ENCODE measurements at places on chromosomes 7 and 10.

GRCh38 chr10:97633921-97634320 lies 621 bp upstream of the MORN4 start:
- DNase-seq: peak; percentile 25

DNA sequence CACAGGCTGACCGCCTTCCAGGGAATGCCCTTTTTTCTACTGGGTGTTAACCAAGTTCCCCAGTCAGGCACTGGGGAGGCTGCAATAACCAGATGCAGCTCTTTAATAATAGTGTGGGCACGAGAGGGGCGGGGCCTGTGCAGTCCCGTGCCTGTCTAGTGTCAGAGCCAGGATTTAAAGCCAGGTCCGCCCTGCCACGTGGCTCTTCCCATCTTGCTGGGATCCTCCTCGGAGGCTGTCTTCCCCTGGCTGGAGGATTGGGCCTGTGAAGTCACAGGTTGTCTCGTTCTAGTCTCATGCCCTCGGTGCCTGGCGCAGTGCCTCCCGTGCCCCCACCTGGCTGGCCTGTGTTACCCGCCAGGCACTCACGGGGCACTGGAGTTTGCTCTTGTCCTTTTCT lies 25.2 kb downstream of the TMEM120A start:
- DNase-seq: no peak

- no peak for DNase-seq
Measured at GRCh38 chr7:29511851-29512250, 51.8 kb upstream of the PRR15 start.

- DNase-seq: peak; percentile 20
Measured at GRCh38 chr10:30820261-30820991, 190.9 kb upstream of the LYZL2 start.

GRCh38 chr7:77651575-77652162 lies 44.6 kb upstream of the RSBN1L start:
- DNase-seq: peak; percentile 37

DNA sequence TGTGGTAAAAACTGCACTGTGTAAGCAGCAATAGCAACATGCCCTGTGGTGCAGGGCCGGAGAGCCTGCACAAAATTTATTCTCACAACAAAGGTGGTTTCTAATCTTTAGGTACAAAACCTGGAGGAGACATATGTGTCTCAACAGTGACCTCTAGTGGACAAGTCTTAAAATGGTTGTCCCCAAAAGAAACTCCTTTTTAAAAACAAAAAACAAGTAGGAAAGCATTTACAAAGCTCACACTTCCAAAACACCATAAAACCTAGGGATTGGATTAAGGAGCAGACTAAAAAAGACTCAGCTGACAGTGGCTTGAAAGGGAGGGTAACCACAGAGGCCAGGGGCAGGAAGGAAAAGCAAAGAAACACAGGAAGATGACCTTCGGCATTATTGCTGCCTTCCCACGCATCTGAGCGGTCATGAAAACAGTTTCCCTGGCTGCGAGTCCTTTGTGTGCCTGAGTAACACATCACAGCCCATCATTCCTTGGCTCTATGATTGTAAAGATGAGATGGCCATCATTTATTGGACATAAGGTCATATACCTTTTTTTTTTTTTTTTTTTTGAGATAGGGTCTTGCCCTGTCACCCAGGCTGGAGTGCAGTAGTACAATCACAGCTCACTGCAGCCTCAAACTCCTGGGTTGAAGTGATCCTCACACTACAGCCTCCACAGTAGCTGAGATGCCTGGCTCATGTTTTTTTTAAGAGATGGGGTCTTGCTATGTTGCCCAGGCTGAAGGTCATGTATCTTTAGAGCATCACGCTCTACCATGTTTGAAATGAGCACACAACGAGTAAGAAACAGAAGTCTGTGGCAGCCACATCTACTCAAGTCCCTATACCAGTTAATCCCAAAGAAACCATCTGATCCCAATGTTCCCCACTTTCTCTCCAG lies 39.5 kb downstream of the RSU1 start:
- peak; percentile 52 for DNase-seq

DNA sequence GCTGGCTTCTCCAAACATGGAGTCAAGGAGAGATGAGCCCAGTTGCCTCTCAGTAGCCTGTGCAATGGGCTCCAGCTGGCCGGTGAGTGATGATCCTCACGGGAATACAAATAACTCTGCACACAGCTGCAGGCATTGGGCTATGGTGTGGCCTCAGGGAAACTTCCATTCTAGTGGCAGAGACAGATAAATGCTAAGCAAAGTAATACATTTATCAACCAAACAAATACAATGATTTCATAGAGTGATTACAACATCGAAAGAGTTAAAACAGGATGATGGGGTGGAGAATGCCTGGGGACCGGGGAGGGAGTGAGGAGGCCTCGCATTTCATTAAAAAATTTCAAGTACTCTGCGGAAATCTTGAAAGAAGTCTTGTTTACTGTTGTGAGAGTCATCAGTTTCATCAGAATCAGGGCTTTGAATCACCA lies 15.0 kb upstream of the AKR1B1 start:
- peak; percentile 14 for DNase-seq

- DNase-seq: no peak
Measured at GRCh38 chr10:128186959-128187787, 61.0 kb upstream of the MKI67 start.

DNA sequence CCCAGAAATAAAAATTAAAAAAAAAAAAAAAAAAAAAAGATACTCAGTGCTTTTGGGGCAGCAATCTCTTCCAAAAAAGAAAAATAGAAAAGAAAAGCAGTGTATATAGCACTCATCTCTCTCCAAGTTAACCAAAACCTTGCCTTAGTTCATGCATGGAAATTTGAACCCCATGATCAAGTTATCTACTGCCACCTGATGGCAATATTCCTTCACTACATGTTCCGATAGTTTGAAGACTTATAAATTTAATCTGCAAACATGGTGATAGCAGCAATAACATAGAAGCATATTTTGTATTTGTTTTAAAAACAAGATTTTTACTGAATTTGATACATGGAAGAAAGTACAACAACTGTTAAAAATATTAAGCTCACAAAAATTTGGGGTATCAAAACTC lies 48.6 kb upstream of the SLIT1 start:
- peak; percentile 63 for DNase-seq

- DNase-seq: no peak
Measured at GRCh38 chr7:17136126-17136525, 162.3 kb upstream of the AHR start.

DNA sequence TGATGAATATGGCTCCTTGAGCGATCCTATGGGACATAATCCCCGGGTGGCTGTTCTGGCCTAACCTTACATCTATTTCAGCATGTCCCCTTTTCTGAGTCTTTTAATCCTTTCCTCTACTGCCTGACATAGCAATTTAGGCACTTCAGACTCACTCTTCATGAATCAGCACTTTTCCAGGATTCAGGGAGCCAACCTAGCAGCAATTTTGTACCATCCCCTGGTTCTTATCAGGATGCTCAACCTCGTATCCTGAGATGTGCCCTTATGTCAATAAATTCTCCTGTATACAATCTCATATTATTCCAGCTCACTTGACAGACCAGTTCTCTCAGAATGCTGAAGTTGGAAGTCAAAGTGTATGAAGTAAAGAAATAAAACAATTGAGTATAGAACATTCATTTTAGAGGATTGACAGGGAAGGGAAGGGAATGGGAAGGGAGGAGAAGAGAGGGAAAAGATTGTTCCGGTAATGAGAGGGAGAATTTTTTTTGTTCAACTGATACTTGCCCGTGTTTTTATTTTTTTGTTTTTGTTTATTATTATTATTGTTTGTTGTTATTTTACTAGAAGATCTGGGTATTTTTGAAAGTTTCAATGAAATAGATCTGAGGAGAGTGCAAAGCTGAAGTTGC lies 8.2 kb upstream of the ZC3HAV1 start:
- DNase-seq: no peak

GRCh38 chr10:22722626-22723169 lies 8.3 kb upstream of the PIP4K2A start:
- no peak for DNase-seq

DNA sequence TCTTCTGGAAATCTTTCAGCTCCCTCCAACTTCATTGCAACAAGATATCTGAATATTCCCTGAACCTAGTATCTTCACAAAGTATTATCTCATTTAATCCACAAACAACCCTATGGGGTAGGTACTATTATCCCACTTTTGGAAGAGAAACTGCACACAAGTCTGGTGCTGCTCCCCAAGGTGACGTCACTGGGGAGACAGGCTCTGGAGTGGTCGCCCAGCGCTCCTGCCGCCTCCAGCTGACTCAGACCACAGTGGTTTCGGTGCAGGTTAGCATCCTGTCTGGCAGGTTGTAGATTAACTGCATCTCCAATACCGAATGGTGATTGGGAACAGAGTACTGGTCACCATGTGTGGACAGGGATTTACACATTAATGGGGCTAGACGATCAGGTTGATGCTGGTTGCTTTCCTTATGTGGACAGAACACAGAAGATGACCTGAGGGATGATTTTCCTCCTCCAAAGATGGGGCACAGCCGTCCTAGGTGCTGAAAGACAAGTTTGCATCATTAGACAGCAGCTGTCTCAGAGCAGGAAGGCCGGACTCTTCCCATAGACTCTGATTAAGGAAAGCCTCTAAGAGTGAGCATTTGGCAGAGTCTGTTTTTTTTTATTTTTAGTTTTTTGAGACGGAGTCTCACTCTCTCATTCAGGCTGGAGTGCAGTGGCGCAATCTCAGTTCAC lies 128.6 kb downstream of the TRRAP start:
- DNase-seq: no peak

DNA sequence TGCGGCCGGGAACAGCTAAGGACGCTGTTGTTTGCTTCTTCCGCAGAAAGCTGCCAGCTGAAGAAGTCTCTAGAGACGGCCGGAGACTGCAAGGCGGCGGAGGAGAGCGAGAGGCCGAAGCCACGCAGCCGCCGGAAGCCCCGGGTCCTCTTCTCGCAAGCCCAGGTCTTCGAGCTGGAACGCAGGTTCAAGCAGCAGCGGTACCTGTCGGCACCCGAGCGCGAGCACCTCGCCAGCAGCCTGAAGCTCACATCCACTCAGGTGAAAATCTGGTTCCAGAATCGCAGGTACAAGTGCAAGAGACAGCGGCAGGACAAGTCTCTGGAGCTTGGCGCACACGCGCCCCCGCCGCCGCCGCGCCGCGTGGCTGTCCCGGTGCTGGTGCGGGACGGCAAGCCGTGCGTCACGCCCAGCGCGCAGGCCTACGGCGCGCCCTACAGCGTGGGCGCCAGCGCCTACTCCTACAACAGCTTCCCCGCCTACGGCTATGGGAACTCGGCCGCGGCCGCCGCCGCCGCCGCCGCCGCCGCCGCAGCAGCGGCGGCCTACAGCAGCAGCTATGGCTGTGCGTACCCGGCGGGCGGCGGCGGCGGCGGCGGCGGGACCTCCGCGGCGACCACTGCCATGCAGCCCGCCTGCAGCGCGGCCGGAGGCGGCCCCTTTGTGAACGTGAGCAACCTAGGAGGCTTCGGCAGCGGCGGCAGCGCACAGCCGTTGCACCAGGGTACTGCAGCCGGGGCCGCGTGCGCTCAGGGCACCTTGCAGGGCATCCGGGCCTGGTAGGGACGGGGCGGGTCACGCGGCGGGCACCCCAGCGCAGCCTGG lies 2.4 kb downstream of the NKX2-3 start:
- peak; percentile 26 for DNase-seq

GRCh38 chr7:94856643-94857042 lies 50.8 kb upstream of the PPP1R9A start:
- DNase-seq: no peak

- DNase-seq: no peak
Measured at GRCh38 chr7:51878865-51879264, 562.3 kb upstream of the COBL start.

GRCh38 chr10:127953876-127954275 lies 47.0 kb downstream of the PTPRE start:
- peak; percentile 43 for DNase-seq

- no peak for DNase-seq
Measured at GRCh38 chr7:115827305-115828045, 203.1 kb downstream of the TFEC start.

DNA sequence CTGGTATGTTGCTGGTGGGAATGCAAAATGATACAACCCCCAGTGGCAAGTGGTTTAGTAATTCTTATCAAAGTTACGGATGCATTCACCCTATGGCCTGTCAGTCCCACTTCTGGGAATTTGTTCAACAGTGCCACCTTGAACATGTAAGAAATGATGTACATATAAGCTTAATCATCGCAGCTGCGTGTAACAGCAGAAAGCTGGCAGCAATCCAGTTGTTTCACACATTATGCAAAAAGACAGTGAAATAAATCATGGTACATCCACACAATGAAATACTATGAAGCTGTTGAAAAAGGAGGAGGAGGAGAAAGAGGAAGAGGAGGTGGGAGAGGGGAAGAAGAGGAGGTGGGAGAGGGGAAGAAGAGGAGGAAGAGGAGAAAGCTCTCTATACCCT lies 76.2 kb upstream of the MYL10 start:
- DNase-seq: peak; percentile 54

- no peak for DNase-seq
Measured at GRCh38 chr7:121267612-121268011, 61.2 kb upstream of the WNT16 start.

DNA sequence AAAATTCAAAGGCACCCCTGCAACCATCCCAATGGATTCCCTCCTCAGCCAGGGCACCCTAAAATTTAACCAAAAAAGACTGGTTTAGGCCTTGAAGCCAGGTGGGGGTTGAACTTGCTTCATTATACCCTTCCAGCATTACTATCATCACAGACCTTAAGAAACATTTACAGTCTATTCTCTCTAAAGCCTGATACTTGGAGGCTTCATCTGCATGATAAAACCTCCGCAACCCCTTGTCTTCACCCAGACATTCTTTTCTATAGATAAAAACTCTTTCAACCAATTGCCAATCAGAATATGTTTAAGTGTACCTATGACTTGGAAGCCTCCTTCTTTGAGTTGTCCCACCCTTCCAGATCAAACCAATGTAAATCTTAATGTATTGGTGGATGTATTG lies 17.9 kb downstream of the AVL9 start:
- DNase-seq: no peak

GRCh38 chr7:108376206-108376605 lies 80.0 kb downstream of the NRCAM start:
- no peak for DNase-seq

DNA sequence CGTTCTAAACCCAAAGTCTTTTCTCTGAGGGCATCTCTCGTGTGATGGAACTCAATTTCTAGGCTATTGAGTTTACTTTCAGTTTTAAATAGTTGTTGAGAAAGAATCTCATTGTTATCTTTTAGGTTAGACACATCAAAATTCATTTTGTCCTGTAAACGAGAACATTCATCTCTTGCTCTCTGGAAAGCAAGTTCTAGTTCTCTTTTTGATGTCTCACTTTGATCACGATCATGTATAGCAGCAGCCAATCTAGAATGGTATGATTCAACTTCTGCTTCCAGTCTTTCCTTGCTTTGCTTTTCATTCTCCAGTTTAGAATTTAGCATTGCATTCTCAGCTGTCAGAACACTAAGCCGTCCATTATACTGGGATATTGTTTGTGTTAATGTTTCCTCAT lies 65.1 kb downstream of the ANKRD26 start:
- DNase-seq: no peak

DNA sequence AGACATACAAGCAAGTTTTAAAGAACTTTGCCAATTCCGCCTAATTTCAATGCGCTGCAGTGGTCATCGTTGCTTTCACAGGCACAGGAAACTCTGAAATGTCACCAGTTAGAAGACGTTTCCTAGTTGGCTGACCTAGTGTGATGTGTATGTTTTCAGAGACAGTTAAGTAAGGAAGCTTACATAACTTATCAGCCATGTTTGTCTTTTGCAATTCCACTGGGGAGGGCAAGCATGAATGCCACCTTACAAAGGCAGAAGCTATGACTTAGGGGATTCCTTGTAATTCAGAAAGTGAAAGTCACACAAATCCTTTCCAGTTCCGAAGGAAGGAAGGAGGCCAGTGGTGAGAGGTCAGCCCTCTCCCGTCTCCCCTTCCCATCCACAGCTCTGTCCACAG lies 15.0 kb upstream of the NPS start:
- peak; percentile 90 for DNase-seq

- peak; percentile 71 for DNase-seq
Measured at GRCh38 chr7:142175594-142175993, 64.1 kb downstream of the MGAM2 start.
